Effector CD8-positive, alpha-beta T cell (primary cell): ENCODE measurements at places on chromosomes 3 and 15.

DNA sequence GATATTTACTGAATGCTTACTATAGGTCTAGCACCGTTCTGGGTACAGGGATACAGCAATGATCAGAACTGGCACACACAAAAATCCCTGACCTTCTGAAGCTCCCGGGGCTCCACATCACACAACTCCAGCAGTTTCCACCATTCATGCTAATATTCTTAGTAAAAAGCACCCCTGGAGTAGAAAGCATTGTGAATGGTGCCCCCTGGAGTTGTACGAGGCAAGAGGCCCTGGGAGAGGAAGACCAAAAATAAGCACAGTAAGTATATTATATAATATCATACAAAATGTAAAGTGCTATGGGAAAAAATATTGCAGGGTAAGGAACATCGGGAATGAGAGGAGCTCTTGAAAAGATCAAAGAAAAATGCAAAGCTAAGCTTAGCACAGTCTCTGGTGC lies 790 bp upstream of the SRGAP3 start:
- no peak for DNase-seq

DNA sequence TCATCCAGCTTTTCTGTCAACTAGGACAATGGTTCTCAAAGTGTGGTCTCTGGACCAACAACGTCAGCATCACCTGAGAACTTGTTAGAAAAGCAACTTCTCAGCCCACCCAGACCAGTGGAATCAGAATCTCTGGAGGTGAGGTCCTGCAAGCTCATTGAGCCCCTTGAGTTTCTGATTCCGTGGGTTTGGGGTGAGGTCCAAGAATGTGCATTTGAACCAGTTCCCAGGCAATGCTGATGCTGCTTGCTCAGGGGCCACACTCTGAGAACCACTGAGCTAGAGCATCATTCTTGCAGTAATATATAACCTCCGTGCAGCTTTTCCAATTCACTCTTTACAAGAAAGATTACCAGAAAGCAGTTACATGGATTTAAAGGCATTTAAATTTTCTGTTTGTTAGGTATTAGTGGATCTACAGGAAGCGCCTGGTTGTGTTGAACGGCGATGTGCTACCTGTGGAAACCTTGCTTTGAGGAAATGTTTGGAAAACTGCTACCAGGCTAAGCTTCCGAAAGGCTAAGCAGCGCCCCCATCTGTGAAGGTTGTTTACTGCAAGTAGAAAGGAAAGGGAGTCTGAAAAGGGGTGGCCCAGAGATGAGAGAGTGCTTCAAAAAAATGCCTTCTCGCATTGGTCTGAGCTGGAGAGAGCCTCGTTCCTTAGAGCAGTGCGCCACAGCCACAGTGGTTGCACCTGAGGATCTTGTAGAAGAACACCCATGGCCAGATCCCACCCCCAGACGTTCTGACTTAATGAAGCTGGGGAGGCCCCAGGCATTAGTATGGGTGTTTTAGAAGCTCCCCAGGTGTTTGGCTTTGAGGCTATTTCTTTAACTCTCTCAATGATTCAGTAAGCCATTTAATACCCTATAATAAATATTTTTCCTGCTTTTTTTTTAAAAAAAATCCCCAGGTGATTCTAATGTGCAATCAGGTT lies 50.0 kb downstream of the RLBP1 start:
- peak; percentile 1 for DNase-seq

GRCh38 chr3:126956866-126957650 lies 25.9 kb upstream of the PLXNA1 start:
- no peak for DNase-seq

DNA sequence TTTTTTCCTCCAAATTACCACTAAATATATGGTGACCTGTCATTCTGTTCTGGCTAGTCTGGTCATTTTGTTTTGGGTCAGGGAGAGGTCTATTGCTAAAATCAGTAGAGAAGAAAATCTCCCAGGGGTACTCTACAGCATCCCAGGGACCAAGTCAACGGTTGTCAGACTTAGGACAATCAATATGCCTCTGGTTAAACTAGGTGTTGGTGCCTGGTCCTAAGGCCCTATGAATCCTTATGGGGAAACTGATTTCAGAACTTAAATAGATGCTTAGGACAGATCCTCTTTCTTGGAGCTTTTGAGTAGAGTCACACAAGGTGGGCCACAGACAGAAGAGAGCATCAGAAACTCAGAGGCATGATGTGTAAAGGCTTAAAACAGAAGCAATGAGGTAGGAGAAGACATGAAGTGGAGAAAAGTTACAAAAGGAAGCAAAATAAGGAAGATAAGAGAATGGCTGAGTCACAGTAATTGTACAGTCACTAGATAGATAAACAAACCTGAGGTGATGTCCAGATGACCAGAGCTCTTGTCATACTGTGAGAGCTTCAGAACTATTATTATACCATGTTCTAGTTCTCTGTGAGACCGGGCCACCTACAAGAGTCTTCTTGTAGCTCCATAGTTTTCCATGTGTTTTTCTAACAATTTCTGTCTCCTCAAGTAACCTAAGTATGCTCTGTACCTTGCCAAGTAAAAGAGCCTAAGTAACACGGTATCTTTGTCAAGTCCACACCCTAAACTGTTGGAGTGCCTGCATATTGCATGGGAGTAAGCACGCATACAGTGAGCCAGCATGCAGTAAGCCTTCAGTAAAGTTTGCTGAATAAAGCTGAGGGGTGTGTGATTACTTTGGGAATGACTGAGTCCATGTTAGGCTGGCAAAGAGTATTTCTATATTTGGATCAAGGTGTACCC lies 44.6 kb upstream of the LEKR1 start:
- no peak for DNase-seq

DNA sequence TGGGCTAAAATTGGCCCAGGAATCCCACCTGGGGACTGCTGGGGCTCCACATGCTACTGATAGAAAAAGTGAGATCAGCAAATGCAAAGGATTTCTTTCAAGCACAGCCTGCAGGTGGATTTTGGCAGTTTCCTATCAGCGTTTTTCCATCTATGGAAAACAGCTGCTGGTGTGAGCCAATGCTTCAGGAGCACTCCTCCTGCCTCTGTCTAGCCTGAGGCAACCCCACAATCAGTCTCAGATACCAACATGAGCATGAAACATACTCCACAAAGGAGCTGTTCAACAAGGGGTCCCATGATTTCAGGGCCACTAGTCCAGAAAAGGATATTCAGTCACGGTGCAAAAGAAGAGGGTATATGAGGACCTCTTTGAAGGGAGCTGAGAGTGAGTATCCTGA lies 311.5 kb upstream of the THBS1 start:
- DNase-seq, result no peak

DNA sequence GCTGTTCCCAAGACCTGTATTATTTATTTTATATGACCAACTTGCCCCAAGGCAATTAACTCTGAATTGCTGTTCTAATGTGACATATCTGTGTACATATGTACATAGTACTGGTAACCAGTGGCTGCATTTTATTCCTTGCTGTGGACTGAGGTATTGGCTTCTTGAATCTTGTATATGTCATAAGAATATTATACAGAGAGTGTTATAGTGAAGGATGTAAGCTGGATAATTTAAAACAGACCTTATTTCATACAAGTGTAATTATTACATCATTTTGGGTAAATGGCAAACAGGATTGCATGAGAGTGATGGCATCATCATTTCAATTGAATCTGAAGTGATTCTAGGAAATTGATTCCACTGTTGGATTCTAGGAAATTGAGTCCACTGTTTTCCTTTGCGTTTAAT lies 32.9 kb downstream of the B3GALNT1 start:
- no peak for DNase-seq

DNA sequence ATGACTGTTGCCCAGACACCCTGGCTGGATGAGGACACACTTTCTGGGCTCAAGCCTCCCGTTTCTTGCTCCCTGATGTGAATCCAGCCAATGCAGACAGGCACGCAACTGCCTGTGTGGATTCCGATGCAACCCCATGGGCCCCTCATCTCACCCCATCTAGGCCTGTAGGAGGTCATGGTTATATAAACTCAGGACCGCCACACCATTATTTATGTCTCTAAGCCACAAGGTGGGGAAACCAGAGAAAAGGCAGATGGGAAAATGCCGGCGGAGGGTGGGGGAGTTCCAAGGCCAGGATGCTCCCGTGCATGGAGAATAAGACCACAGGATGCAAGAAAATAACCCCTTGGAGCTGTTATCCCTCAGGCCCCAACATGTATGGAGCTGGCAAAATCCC lies 2.0 kb downstream of the MESP1 start:
- no peak for DNase-seq

- DNase-seq, result no peak
Measured at GRCh38 chr3:181619897-181620296, 91.8 kb upstream of the SOX2 start.

- no peak for DNase-seq
Measured at GRCh38 chr3:42177068-42177800, 86.1 kb downstream of the TRAK1 start.

- DNase-seq, result no peak
Measured at GRCh38 chr3:9322780-9323179, 40.1 kb upstream of the THUMPD3 start.

DNA sequence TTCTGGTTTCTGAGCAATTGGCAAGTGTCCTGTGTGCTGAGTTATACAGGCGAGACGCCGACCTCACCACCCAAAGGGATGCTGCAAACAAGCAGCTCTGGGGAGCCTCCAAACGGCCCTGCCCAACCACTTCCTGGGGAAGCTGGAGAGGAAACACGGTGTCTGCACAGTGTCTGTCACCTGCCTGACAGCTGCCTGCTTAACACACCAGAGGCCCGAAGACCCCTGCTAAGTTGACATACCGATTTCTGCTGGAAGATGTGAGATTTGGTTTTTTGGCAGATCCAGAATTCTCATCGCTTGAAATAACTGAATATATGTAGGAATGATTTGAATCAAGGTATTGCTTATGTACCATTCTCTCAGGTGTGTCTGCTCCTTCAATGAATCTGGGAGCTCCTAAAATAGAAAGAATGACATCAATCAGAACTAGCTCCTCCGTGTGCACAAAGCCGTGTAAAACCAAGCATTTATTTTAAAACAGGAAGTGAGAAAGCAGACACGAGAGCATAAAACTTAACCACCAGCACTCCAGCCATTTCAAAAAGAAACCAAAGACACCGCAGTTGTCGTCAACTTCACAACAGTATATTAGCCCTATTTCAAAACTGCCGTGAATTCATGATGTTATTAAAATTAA lies 27.2 kb downstream of the LRRC2 start:
- peak; percentile 51 for DNase-seq

DNA sequence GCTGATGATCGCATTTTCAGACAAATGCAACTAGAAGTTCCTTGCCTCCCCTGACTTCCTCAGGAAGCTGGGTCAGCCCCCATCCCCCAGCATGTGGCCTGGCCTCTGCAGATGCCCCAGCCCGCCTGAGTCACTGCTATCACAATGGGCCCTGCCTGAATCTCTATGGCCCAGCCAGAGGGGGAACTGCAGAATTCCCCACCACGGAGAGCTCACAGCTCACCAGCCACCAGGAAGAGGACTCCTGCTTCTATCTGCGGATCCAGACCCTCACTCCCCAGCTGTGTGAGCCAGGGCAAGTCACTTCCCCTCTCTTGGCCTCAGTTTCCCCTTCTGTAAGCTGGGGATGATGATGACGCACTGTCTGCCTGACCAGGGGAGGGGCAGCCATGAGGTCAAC lies 6.9 kb downstream of the PLXND1 start:
- DNase-seq, result no peak

- no peak for DNase-seq
Measured at GRCh38 chr3:134216191-134216764, 34.4 kb downstream of the RYK start.

GRCh38 chr15:91196768-91197167 lies 96.7 kb downstream of the SV2B start:
- DNase-seq, result no peak

DNA sequence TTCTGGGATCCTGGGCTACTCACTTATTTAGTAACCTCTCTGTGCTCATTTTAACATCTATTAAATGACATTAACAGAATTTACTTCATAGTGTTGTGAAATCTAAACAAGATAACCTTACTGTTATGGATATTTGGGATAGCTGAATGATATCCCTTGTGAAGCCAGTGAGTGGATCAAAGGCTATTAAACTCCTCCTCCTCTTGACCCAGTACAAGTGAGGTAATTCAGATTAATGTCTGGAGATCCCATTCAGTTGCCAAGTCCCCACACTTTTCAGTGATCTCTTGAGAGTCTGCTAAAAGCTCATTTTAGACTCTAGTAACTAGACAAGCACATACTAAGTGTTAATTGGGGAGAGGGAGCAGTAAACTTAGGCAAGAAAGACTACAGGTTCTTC lies 2.5 kb upstream of the ANKRD28 start:
- DNase-seq, result no peak
